ENCODE measurements at places on chromosomes 1 and 21.
A peak's percentile ranks its signal among the peaks of the same experiment; 100 is the strongest.

DNA sequence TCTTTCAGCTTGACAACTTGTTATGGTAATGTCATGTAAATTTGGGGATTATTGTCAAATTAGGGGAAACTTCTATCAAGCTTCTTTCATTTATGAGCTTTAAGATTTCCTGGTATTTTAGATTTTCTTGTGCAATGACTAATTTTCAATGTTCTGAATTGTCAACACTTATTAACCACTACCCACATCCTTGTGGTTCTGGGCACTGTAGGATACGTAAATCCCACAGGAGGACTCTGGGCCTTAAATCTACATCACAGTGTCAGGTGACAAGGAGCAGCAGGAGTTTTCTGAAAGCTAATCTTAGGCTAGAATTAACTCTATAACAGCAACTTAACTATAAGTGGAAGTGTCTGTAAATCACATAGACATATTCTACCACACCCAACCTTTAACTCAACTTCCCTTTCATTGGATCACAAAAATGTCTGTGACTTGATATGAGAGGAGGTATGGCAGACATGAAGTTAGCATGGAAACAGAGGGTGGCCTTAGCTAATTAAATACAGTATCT lies 397.7 kb downstream of the HLX start:
- DNase-seq: peak; percentile 61
- H3K36me3 ChIP-seq: no peaks in the 10 kb centered on the region
- H3K27me3 ChIP-seq: no peaks in the 10 kb centered on the region
- H3K4me3 ChIP-seq: no peak overlapping the region

DNA sequence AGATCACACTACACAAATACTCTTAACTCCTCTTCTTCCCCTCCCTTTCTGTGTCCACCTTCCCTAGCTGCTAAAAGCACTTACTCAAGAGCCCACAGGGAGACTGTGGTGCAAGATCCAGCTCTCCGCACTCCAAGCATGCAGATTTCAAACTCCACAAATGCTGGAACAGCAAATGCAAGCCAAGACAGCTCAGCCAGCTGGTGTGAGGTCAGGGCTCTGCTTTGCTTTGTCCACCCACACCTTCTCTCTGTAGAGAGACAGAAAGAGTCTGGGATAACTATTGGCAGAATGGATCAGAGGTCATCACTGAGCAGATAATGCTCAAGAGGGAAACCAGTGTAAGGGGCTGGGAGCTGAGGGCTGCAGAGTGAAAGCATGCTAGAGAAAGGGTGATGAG lies 45.2 kb upstream of the DPT start:
- no peaks in the 10 kb centered on the region for H3K27me3 ChIP-seq
- H3K4me3 ChIP-seq: no peak overlapping the region
- no peaks in the 10 kb centered on the region for H3K4me1 ChIP-seq
- no peak overlapping the region for H3K27ac ChIP-seq
- peak; percentile 43 for DNase-seq

DNA sequence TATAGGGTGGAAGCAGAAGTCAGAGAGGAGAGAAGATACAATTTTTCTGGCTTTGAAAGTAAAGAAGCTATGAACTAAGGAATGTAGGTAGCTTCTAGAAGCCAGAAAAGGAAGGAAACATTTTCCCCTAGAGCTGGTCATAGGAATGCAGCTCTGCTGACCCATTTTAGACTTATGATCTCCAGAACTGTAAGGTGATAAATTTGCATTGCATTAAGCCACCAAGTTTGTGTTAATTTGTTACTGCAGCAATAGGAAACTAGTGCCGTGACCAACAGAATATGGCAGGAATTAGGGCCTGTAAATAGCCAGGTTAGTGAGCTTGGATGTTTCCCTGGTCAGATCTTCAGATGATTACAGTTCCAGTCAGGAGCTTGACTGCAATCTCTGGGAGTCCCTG lies 244.3 kb upstream of the C1orf105 start:
- H3K4me1 ChIP-seq: peaks cover 8% of the 10 kb centered on the region
- H3K4me3 ChIP-seq: no peak overlapping the region
- no peaks in the 10 kb centered on the region for H3K27me3 ChIP-seq
- no peak overlapping the region for H3K27ac ChIP-seq
- peak; percentile 53 for DNase-seq
- H3K36me3 ChIP-seq: no peaks in the 10 kb centered on the region

DNA sequence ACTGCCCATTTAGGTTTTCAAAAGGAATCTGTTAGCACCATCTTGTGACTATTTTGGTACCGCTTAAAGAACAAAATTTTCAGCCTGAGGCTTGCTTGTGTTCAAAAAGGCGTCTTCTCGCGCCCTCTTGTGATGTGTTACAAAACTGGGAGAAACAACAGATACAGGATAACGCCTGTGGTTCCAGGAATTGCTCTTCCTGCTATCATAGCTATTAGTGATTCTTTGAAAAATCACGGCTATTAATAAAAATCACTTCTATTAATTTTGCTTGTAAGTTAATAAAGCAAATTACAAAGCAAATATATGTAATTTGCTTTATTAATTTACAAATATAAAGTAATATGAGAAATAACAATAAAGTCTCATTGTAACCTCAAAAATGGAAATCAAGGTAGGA lies 82.2 kb upstream of the ABCD3 start:
- no peak overlapping the region for H3K27ac ChIP-seq
- no peak overlapping the region for H3K4me3 ChIP-seq
- no peaks in the 10 kb centered on the region for H3K4me1 ChIP-seq
- H3K36me3 ChIP-seq: no peaks in the 10 kb centered on the region
- peaks cover 11% of the 10 kb centered on the region for H3K27me3 ChIP-seq

- H3K27ac ChIP-seq: no peak overlapping the region
- H3K4me3 ChIP-seq: no peak overlapping the region
- no peaks in the 10 kb centered on the region for H3K27me3 ChIP-seq
- no peak for DNase-seq
- H3K36me3 ChIP-seq: no peaks in the 10 kb centered on the region
Observed at GRCh38 chr1:10734375-10734774, 62.1 kb downstream of the CASZ1 start.
